Activated T-cell treated with anti-CD3 and anti-CD28 coated beads, Interleukin-2, amount 50 U/mL, for 72 hours (primary cell): ENCODE measurements at places on chromosomes 7 and 10. TPM values are rescaled to one million over a fixed set of nuclear protein-coding genes. Genes with fewer than 3 reads are reported as not detected.

PDCD11 gene
- total RNA-seq: 54.0 TPM

HMX2 gene
- total RNA-seq: 1.1 TPM

CPA5 gene
- 4.4 TPM for total RNA-seq

C10orf67 gene
- total RNA-seq: 0.39 TPM

MOGAT3 gene
- not detected for total RNA-seq

HOXA7 gene
- not detected for total RNA-seq

GNAT3 gene
- not detected for total RNA-seq

DNA sequence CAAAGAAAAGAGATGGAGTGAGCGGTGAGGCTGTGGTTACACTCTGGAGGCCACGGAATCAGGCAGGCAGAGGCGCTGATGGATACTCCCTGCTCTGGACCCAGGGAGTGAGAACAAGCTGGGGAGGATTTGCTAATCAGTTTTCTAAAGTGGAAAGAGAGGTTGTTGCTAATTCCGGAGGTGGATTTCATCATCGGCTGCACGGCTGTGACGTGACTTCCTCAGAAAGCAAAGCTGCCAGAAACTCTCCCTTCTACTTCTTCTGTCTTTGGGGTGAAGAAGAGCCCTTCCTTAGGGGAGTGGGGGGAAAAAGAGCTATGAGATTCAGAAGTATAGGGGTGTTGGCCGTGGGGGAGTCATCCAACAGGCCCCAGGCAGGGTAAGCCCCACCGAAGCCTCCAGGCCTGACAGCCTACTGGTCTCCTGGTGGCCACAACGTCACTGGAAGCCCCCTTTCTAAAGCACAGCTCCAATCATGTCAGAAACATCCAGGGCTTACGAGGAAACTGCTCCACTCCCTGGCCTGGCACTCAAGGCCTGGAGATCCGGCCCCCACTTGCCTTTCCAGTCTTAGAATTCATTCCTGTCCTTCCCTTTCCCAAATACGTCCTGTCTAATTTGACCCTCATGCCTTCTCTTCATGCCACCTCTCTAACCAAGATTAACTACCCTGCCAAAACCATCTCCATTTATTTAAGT lies 114.5 kb downstream of the HIP1 start:
- DNase-seq: peak; percentile 8

GRCh38 chr7:8042796-8043535 lies 74.4 kb downstream of the GLCCI1 start:
- no peak for DNase-seq

DNA sequence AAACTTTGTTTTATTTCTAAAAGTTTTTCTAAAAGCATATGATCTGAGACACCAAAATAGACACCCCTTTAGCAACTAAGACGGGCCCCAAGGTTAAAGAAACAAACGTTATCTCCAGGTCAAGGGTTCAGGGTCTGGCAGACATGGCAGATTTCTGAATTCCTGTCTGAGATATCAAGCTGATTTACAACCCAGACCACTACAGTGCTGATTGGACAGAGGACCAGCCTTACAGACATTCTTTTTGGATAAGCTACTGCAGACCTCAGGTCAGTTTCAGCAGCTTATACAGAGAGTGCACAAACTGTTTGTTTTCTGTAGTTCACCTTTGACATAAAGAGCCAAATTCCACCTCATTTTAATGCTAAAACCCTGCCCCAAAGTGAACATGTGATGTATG lies 34.8 kb downstream of the SVOPL start:
- no peak for DNase-seq

GRCh38 chr7:12111422-12112405 lies 99.4 kb upstream of the TMEM106B start:
- DNase-seq: peak; percentile 13

GRCh38 chr10:26475386-26475785 lies 37.2 kb downstream of the APBB1IP start:
- no peak for DNase-seq

DNA sequence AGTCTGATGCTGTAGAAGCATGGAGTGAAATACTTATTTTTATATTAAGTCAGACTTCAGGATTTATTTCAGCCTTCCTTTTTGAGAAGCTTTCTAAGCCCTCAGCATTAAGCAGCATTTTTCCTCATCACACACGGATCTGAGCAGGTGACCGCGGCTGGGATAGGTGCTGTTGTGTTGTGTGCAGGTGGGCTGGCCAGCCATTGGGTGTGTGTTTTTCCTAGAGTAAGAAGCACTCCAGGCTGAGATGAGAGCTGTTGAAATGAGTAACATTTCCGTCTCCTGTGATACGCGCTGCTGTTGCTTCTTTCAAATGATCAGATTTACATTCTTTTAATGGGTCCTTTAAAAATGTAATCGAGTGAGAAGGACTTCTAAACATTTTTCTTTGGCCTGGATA lies 63.9 kb downstream of the INSYN2A start:
- DNase-seq: no peak

DNA sequence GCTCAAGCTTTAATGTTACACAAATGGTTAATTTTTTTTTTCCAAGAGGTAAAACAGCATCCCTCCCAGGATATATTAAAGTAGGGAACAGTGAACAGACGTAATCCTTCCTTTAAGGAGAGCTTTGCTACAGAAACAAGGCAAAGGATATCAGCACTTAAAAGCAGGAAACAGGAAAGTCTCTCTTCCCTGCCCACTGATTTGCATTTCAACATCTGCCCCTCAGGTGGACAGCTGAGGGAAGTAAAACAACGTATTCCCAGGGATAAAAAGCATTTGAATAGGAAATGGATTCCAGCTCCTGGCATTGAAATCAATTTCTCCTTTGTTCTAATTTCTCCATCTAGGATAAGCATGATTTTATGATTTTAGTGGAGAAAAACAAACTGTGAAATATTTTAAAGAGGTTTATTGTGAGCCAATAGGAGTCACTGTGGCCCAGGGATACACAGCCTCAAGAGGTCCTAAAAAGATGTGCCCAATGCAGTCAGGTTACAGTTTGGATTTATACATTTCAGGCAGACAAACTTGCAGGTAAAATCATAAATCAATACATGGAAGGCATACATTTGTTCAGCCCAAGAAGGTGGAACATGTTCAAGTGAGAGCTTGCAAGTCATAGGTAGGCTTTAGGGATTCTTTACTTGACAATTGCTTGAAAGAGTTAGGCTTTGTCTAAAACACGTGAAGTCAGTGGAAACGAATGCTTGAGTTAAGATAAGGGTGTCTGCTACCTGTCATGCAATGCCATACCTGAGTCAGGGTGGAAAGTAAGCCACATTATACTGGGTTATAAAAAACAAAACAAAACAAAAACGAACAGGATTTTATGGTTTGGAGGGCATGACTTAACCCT lies 286.2 kb upstream of the VWC2 start:
- no peak for DNase-seq
